Activated CD4-positive, alpha-beta T cell treated with anti-CD3 and anti-CD28 coated beads for 24 hours (primary cell): ENCODE measurements at places on chromosomes 7 and 10.

- no peak for DNase-seq
Observed at GRCh38 chr10:123249894-123250293, 95.7 kb downstream of the BUB3 start.

- DNase-seq, result no peak
Observed at GRCh38 chr7:21169667-21170580, 258.0 kb upstream of the SP4 start.

DNA sequence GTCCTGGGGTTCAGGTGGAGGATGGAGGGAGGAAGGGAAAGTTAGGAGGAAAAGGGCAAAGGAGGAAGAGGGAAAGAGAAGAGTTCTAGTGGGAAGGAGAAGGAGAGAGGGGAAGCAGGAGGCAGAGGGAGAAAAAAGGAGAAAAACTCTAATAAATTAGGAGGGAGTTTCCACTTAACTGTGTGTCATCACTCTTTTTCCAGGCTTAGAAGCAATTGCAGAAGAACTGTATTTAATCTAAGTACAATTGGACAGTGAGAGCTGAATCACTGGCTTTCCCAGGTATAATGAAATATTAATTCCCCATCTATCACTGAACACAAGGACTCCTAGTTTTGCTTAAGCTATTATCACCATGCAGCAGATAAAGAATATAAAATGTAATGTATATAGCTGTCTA is 76.8 kb downstream of the CREB3L2 start:
- DNase-seq, result no peak

GRCh38 chr7:134842886-134843430 is 63.5 kb downstream of the CALD1 start:
- no peak for DNase-seq

DNA sequence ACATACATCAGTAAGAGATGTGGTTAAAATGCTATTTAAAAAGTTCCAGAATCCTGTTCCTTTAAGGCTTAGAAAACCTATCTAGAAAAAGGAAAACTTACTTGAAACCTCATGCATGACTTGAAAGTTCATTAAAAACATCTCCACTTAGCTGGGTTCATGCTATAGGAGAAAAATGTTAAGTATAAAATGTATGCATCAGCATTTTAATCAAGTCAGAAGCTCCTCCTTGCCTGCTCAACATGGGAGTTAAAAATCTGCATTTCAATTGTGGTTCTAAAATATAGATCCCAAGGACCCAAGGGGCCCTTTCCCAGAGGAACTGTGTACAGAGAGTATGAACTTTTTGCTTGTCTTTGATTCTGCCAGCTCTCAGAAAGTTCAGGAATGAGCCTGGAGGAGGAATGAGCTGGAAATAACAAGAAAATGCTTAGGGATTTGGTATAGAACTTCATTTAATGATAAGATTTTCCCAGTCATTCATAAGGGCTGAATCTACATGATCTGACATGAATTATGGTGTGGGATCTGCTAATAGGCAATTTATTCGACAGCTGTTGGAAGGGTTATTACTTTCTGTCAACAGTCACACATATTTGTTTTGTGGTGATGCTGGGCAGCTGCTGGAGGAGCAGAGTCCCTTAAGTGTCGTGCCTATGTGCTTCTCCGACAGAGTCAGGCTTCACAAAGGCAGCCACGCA is 85.6 kb upstream of the MTPN start:
- no peak for DNase-seq

GRCh38 chr10:44070282-44070681 is 314.6 kb downstream of the CXCL12 start:
- no peak for DNase-seq

GRCh38 chr7:102253066-102253972 is 33.3 kb upstream of the SH2B2 start:
- no peak for DNase-seq
